GM12891 (cell line): ENCODE measurements at places on chromosomes 13 and 19.

GRCh38 chr19:45591004-45591637 is 6.5 kb upstream of the OPA3 start:
- DNase-seq: no peak

DNA sequence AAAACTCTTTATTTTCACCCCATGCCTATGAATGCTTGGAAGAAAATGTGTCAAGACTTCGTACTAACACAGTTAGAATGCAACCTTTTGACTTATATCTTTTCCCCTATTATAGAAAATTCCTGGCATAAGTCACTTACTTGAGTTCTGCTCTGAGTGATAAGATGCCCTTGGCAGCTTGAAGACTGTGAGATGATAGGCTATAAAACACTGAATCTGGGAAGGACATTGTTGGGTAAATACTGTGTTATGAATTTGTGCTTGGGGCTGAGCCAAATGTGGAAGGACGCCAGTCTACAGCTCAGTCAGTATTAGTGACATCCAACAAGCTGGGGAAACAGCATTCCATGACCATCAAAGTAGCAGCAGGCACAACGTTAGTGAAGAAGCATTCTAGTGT is 368.0 kb upstream of the SGCG start:
- no peak for DNase-seq

DNA sequence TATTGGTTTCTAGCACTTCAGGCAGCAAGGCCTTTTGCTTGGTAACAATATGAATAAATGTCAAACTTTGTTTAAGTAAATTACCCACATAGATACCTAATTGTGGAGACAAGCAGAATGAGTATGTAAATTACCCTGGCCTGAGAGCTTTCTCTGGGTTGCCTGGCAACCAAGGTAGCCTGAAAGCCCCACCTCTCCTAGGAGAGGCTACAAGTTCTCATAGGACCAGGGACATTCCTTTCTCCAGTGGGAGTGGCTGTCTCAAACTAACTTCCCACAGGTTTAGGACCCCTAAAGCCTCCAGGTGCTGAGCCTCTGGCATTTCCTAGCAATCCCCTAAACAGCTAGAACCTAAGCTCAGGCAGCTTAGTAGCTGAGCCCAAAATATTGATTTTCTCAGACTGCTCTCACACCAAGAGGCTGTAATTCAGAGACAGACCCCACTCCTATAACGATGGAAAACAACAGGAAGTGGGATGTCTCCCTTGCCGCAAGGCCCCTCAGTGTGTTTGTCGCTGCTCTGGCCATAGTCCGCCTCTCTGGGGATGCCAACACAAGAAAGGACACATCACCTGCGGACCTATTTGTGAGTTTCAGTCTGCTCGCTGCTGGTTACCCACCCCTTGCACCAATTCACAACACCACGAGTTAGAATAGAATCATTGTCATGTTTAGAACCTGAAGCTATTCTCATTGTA is 207.3 kb downstream of the DLEU7 start:
- peak; percentile 15 for DNase-seq

DNA sequence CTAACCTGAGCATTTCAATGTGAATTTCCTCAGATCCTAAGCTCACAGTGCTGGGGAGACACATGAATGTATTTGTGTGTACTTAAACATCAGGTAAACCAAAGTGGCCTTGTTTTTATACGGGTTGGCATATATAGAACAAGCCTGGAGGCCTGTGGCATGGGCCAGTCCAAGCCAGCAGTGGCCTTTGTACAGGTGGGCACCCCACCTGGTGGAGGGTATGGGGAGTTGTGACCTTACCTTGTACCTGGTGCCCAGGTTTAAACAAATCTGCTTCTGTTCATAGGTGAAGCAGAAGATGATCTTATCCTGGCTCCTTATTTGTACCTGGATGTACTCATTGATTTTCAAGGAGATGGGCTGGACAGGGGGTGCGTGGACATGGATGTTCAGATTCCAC is 71.0 kb downstream of the ERICH6B start:
- DNase-seq: no peak

DNA sequence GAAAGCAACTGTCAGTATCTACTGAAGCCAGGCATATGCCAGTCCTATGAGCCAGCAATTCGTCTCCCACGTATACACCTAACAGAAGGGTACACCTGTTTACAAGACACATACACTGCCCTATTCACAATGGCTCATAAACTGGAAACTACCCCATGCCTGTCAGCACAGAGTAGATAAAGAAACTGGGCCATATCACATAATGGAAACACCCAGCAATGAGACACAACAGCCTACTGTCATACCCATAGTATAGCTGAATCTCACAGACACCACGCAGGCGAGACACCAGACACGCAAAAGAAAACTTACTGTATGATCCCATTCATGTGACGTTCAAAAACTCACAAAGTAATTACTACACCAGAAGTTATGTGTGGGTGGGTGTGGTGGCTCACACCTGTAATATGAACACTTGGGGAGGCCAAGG is 15.7 kb downstream of the NOSIP start:
- DNase-seq: no peak

GRCh38 chr13:112688560-112689302 is 1.1 kb upstream of the ATP11A start:
- DNase-seq: no peak

GRCh38 chr13:30736461-30737320 is 1.3 kb downstream of the ALOX5AP start:
- no peak for DNase-seq

GRCh38 chr19:1663852-1664251 is 11.4 kb upstream of the TCF3 start:
- DNase-seq: no peak

DNA sequence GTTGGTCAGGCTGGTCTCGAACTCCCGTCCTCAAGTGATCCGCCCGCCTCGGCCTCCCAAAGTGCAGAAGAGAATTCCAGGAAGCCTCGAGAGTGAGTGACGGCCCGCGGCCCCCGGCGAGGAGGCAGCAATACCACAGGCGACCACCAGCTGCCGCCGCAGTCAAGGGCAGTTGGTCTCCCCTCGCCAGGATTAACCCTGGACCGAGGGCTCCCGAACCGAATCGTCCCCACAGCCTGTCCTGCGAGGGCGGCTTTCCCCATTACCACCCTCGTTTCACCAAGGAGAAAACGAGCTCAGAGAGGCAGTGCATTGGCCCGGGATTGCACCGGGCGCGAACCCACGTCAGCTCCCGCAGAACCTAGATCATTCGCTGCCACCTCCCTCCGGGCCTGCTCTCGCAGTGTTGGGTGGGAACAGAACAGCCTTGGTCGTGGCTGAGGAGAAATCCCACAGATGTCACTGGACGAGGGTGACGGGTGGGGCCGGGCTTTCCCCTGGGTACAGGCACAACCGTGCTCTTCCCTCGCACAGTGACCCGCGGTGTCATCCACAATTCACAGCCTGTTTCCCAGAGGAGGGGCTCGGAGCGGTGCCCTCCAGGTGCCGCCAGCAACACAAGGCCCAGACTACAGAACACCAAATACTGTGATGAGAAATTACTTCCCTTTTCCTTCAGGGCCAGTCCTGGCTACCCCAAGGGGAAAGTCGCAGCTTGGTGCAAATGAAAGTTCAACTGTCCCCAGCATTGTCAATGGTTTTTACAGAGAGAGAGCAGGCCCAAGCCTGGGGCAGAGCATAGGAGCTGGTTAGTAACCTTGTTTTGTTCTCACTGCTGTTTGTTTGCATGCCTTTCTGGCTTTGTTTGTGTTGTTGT is 24.8 kb downstream of the C2CD4C start:
- DNase-seq: no peak

- DNase-seq: no peak
Observed at GRCh38 chr13:92694047-92694446, 532.6 kb upstream of the GPC6 start.

DNA sequence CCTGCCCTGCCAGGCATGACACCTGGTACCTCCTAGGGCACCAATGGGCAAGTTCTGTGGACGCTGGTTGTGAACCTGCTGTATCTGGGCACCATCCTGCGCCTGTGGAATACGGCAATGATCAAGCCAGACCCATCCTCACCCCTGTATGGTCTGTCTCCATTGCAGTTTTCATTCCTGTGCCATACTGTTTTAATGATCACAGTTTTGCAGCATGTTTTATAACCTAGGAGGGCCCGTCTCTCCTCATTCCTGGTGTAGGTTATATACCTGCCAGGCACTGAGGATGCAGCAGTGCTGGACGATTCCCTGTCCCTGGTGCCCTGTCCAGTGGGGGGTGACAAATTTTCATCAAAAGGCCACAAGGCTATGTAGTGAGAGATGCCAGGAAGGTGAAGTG is 5.6 kb downstream of the TBC1D17 start:
- DNase-seq: no peak

DNA sequence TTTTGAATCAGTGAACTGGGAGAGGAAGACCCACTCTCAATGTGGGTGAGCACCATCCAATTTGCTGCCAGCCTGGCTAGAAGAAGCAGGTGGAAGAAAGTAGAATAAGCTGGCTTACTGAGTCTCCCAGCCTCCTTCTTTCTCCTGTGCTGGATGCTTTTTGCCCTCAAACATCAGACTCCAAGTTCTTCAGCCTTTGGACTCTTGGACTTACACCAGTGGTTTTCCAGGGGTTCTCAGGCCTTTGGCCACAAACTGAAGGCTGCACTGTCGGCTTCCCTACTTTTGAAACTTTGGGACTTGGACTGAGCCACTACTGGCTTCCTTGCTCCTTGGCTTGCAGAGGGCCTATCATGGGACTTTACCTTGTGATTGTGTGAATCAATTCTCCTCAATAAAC is 804.2 kb upstream of the SLITRK1 start:
- no peak for DNase-seq

DNA sequence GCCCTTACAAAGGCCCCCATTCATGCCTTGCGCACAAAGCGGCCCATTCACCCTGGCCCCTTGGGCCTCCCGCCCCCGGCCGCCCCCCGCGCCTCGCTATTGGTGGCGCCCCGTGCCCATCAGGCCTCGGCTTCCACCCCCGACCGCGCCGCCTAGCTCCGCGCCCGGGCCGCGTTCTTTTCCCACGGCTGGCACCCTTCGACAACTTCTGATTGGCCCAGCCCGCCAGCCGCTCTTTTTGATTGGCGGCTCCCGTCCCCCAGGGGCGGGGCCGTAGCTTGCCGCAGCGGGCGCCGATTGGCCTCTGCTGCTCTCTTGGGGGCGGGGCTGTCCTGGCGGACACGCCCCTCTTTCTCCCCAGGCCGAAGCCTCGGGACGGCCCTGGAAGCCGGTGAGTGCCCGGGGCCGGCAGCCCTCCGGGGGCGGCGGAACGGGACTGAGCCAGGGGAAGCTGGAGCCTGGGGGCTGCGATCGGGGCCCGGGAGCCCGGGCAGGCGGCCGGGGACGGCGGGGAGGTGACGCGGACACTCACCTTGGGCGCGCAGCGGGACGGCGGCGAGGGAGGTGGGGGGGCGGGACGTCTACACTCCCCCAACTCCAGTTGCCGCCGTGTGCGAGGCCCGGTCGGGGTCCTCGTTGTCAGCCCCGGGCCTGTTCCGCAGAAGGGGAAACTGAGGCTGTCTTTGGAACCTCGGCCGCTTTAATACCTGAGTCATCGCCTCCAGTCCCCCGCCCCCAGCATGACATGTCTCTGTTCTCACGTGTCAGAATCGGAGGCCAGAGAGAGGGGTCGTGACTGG is at the start of gene MYH14:
Gene MYH14 (plus strand): TSS at position 342 of the 800 bp plus-strand sequence. CDS start 6,744 bp downstream, outside the sequence.
- DNase-seq: no peak

- DNase-seq: no peak
Observed at GRCh38 chr13:66425741-66426140, 804.4 kb downstream of the PCDH9 start.

DNA sequence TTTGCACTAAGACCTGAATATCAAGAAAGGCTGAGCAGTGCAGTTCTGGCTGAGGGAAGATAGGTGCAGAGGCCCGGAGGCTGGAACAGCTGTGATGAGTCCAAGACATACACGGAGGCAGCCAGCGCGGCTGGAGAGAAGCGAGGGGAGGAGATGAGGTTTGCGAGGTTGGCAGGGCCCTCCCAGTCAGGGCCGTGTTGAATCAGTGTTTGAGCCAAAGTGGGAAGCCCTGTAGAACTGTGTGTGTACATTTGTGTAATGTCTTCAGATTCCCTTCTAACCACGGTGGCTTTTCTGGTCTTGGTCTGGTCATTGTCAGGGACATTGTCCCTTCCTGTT is 34.9 kb downstream of the PAK4 start:
- DNase-seq: no peak

DNA sequence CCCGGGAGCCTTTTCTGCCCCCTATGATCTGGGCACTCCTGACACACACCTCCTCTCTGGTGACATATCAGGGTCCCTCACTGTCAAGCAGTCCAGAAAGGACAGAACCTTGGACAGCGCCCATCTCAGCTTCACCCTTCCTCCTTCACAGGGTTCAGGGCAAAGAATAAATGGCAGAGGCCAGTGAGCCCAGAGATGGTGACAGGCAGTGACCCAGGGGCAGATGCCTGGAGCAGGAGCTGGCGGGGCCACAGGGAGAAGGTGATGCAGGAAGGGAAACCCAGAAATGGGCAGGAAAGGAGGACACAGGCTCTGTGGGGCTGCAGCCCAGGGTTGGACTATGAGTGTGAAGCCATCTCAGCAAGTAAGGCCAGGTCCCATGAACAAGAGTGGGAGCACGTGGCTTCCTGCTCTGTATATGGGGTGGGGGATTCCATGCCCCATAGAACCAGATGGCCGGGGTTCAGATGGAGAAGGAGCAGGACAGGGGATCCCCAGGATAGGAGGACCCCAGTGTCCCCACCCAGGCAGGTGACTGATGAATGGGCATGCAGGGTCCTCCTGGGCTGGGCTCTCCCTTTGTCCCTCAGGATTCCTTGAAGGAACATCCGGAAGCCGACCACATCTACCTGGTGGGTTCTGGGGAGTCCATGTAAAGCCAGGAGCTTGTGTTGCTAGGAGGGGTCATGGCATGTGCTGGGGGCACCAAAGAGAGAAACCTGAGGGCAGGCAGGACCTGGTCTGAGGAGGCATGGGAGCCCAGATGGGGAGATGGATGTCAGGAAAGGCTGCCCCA is 8.5 kb upstream of the CEACAM7 start:
- DNase-seq: no peak
